ENCODE measurements at places on chromosomes 2 and 18. TPM values are rescaled to one million over a fixed set of nuclear protein-coding genes. Genes with fewer than 3 reads are reported as not detected.

The MYCN gene
- 0.20 TPM for total RNA-seq

The ARHGAP25 gene
- 3.1 TPM for total RNA-seq

The SKOR2 gene
- not detected for total RNA-seq

The CYTIP gene
- total RNA-seq = 1.3 TPM

The KYNU gene
- total RNA-seq = 33.6 TPM

The ABCG8 gene
- total RNA-seq = not detected

The NAPG gene
- 24.4 TPM for total RNA-seq

The RAB31 gene
- total RNA-seq = 50.0 TPM

The PSME4 gene
- 43.3 TPM for total RNA-seq
